Activated naive CD8-positive, alpha-beta T cell treated with anti-CD3 and anti-CD28 coated beads for 36 hours (primary cell): ENCODE measurements at places on chromosomes 16 and 17. TPM values are rescaled to one million over a fixed set of nuclear protein-coding genes. Genes with fewer than 3 reads are reported as not detected.

GRCh38 chr17:73072219-73072962 is 20.1 kb downstream of the SLC39A11 start:
- DNase-seq = no peak
- no peaks in the 10 kb centered on the region for H3K27me3 ChIP-seq
- peaks cover 2% of the 10 kb centered on the region for H3K4me1 ChIP-seq
- H3K4me3 ChIP-seq = no peak overlapping the region
- H3K36me3 ChIP-seq = peaks cover 28% of the 10 kb centered on the region
- H3K27ac ChIP-seq = no peak overlapping the region

- H3K27me3 ChIP-seq = peaks cover 12% of the 10 kb centered on the region
- no peaks in the 10 kb centered on the region for H3K36me3 ChIP-seq
- H3K4me3 ChIP-seq = no peak overlapping the region
- no peak for DNase-seq
- no peaks in the 10 kb centered on the region for H3K4me1 ChIP-seq
Observed at GRCh38 chr16:52953215-52953614, 99.5 kb downstream of the CHD9NB start.

- H3K4me3 ChIP-seq = peak overlapping the region; percentile 93
- peaks cover 28% of the 10 kb centered on the region for H3K4me1 ChIP-seq
- no peak for DNase-seq
- peak overlapping the region; percentile 97 for H3K27ac ChIP-seq
- H3K27me3 ChIP-seq = no peaks in the 10 kb centered on the region
- peaks cover 17% of the 10 kb centered on the region for H3K36me3 ChIP-seq
Observed at GRCh38 chr16:30876867-30877266, 17.0 kb downstream of the BCL7C start.

The MMP15 gene
- total RNA-seq = 0.12 TPM

The MIEF2 gene
- 3.2 TPM for total RNA-seq

The SRCIN1 gene
- 0.37 TPM for total RNA-seq
